Heart right ventricle (tissue), 16 donors: ENCODE measurements at places on chromosomes 5 and 9. TPM values are rescaled to one million over a fixed set of nuclear protein-coding genes. Genes with fewer than 3 reads are reported as not detected.

DNA sequence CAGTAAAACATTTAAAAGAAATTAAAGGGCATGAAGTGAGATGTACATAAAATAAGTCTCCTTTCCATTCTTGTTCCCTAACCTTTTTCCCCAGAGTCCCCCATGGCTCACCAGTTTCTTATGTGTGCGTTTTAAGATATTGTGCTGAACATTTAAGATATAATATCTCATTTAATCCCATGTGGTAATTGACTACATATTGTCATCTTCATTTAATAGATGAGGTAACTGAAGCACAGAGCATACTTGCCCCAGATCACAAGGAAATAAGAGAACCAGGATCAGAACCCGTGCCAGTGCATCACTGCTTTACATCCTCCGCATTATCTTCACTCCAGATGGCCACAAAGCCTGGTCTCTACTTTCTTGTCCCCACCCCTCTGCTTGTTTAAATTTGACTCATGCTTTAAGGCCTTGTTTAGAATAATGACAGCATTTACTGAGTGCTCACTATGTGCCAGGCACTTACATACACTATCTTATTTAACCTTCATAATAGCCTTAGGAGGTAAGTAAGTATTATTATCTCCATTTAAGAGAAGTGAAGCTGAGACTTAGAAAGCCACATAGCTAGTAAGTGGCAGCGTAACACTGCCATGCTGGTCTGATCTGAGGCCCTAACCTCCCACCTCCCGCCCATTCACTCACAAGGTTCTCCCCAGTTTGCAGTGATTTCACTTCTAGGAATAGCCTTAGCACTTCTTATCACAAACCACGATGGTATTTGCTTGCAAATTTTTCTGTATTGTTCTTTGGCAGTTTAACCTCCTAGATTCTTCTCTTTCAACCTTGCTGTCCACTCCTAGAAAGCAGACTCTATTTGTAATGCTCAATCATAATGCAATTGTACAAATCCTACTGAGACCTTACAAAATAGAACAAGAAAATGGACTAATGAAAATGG is 78.4 kb upstream of the IL6ST start:
- no peak for DNase-seq

The OR13J1 gene
- not detected for total RNA-seq

DNA sequence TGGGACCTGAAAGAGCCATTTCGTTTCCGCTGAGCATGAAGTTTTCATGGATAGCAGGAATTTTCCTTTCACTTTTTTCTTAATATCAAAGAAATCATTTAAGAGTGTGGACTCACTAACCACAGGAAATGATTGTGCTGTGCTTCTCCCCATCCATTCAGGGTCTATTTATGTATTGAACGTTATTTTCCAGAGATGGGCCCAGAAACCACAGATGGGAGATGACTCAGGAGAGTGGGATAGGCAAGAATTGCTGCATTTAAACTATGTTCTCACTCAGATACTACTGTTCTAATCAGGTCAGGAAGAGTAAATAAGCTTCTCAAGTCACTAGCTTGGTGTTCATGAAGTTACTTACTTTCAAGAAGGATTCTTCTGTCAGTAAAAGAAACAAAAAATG is 763.8 kb downstream of the DTWD2 start:
- DNase-seq = no peak

DNA sequence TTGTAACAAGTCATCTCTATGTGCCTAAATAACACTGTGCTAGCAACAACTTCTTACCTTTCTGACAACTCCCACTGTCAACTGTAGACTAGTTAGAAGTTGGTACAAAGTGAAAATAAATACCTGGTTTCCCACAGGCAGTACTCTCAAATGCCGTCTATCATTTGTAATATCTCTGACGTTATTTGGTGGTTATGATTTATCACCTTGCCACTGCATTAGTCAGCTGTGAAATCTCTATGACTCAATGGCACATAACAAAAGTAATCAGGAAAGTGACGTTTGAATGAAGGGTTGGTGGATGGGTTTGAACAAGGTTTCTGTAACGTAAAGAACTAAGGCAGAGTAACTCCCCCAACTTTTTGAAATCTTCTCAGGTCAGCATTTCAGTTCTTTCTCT is 592.3 kb downstream of the MAT2B start:
- no peak for DNase-seq

DNA sequence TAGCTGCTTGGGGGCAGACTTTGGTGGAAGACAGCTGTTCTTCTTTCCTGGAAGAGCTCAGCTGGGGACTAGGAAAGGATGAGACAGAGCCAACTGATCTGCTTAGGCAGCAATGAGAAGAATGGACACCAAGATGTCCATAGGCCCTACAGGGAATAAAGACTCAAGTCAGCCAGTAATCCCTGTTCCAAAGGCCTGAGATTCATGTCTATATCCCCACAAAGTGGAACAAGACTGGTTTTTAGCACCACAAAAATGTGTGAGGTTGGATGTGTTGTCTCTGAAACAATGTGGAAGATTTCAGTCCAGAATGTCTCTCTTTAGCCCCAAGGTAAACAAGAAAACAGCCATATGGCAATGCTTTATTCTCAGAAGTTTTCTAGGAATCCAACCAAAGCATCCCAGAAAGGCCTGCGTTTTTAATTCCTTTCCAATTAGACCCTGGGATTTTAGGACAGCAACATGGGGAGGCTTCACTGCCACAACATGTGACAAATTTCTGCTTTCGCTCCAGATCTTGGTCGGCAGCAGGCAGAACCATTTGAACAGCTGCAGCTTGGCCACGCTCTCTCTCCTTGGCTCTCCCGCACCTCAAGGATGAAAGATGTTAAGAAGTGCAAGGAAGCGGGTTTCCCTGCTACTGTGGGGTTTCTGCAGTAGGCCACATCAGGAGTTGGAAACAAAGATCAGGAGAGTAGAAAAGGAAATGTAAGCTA is 245.1 kb downstream of the FSTL4 start:
- no peak for DNase-seq

- peak; percentile 21 for DNase-seq
Observed at GRCh38 chr5:134175921-134176510, 734 bp downstream of the SKP1 start.

- no peak for DNase-seq
Observed at GRCh38 chr5:192970-193831, 1.9 kb downstream of the LRRC14B start.

GRCh38 chr5:146671561-146672295 is 155.7 kb upstream of the GPR151 start:
- DNase-seq = no peak

DNA sequence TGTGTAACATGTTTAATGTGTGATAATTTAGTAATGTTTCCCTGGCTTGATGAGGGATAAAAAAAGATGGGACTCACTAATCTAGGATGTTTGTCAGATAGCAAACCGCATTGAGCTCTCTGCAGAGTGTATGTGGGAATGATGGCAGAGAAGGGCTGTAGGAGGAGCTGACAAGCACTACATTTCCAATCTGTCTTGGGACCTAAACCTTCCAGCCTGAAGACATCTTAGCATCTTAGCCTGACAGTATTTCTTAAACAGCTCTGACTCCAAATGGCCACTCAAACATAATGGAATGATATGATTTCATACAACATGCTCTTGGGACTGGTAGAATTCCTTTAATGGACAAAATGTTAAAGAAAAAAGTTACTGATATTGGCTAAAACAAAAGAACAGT is 116.7 kb downstream of the PPP2R2B start:
- no peak for DNase-seq

DNA sequence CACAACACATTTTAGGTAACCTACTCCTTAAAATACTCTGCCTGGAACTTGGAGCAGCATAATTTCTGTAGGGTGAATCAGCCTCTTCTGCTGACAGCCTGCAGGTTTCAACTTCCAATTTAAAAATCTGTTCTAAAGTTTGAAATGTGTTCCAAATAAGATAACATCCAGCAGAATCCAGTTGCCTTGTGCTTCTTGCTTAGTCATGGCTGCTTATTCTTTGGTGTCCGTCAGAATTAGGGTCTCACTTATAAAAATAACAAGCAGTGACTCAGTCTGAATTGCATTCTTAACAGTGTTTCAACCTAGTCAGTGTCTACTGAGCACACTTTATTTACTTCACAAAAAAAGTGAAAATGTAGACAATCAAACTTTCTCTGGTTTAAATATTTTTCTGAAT is 3.7 kb downstream of the CDH6 start:
- DNase-seq = no peak

DNA sequence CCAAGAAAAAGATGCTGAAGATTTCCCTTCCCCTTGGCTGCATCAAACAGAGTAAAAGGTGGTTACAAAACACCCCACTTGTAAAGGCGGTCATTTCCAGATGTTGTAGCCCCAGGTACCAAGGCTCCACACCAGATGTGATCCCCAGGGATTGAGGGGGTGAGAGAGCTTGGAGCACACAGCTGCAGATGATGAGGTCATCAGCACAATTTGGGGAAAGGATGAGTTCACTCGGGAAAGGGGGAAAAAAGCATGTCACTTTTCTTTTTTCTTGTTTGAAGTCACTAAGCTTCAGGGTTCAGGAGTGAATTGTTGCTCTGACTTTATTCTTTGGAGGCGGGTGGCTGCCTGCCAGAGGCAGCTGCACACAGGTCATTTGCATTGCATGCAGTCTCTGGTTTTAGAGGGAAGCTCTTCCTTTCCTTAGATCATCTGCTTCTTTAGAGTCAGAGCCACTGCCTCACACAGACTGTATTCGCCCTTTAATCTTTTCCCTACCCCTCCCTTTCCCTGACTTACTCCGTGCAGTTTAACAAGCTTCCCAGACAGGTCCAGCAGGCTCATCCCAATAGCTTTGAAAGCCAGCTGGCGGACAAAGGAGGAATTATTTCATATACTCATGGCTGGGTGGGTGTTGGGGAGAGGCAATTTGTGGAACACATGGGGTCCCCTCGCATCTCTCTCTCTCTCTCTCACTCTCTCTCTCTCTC is 409.3 kb upstream of the SLC24A2 start:
- DNase-seq = no peak

DNA sequence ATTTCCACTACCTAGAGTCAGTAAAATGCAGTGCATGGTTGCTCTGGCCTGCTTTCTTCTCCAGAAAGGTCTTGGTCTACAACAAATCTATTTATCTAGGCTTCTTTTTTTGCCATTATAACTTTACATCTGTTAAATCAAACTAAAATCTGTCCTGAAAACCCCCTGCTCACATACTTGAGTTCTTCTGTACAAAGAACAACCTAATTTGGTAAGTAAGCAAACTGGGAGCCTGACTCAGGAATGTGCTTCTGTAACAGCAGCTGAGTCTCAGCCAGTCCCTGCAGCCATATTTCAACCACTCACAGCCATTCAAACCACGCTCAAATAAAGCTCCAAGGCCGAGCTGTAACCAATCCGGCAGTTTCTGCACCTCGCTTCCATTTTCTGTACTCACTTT is 95.8 kb downstream of the PLPP1 start:
- DNase-seq = no peak

GRCh38 chr9:34362614-34363214 is 14.0 kb downstream of the MYORG start:
- no peak for DNase-seq

DNA sequence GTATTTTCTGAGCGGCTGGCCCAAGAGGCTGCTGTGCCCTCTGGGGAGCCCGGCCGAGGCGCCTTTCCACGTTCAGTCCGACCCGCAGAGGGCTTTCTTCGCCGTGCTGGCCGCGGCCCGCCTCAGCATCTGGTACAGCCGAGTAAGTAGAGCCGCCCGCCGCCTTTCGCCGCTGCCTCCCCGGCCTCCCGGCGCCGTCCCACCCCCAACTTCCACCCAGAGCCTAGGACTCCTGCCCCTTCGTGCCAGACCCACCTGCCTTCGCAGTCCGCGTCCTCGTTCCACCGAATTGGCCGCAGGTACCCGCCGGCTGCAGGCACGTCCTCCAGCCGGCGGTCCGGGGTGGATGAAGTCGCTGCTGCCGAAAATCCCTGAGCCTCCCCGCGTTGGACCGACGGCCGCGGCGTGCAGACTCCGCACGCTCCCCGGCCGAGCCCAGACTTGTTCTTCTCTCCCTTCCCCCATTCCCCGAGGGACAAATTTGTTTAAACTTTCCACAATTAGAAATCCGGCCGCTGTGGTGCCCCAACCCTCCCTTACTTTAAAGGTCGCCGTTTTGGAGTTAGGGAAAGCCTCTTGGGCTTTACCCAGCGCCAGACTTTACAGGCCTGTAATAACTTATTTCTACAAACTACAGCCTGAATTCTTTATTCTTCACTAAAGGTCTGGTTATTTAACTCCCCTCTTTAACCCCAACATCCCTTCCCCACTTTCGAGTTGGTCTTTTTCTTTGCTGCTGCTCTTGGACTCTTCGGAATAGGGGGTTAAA is 589 bp downstream of the RIC1 start:
- peak; percentile 64 for DNase-seq

The ANKRD33B gene
- 1.9 TPM for total RNA-seq

DNA sequence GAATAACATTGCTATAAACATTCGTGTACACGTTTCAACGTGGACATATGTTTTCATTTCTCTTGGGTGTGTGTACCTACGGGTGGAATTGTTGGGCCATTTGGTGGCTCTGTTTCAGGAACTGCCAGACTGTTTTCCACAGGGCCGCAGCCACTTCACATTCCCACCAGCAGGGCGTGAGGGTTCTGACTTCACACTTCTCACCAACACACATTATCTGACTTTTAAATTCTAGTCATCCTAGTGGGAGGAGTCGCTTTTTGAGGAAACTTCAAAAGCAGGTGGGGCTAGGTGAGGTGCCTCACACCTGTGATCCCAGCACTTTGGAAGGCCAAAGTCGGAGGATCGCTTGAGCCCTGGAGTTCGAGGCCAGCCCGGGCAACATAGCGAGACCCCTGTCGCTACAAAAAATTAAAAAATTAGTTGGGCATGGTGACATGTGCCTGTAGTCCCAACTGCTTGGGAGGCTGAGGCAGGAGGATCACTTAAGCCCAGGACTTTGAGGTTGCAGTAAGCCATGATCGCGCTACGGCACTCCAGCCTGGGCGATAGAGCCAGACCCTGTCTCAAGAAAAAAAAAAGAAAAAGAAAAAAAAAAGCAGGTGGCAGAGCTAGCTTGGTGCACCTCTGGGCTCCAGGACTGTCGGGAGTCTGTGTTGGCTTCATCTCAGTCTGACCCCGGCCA is 28.5 kb downstream of the TSPAN17 start:
- DNase-seq = no peak

The HTR1A gene
- not detected for total RNA-seq

The ANKRD20A1 gene
- total RNA-seq = 0.83 TPM

The CYLC2 gene
- not detected for total RNA-seq
